ENCODE measurements at places on chromosomes 2 and 18.

DNA sequence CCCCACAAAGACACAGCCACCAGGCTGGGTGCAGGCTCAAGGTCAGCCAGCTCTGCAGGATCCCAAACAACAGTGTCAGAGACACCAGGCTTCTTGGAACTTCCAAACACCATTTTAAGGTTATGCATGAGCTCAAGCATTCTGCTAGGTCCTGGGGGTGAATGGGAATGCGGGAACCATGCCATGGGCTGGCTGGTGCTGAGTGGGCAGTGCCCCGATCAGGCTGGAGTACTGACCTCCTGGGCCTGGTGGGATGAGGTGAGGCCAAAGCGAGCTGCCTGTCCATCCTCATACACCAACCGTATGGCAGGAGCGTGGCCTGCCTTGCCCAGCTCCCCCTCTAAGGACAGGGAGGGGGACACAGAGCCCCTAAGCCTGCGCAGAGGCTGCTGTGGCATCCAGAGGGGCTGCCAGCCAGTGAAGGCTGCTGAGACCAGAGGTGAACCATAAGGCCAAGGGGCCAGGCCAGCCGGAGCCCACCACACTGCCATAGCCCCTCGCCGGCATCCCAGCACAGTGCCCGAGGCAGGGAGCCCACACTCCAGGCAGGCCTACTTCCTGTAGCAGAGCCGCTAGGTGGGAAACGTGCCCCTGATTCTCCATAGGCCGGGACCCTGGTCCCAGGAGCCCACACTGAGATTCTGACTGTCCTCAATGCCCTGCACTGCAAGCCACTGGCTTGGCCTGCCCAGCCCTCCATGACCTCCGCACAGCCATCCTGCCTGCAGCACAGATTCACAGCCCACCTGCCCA, 135.0 kb downstream of the HDAC4 start:
- DNase-seq = no peak

DNA sequence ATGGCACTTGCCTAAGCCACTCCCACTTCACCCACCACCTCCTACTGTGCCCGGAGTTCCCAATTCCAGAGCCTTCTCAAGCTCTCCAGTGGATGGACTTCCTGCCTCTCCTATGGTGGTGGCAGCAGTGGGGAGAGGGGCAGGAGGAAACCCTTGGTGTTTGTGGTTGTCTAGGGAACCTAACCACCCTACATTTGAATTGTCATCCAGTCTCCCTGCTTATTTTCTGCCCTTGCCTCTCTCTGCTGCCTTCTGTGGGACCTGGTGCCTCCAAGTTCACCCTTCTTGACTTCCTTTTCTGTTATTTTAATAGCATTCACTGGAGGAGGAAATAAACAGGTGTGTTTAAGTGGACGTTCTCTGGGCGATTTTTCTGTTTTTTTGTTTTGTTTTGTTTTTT, 50.0 kb upstream of the HPCAL1 start:
- no peak for DNase-seq

GRCh38 chr2:80151248-80151647, 153.3 kb downstream of the LRRTM1 start:
- DNase-seq = no peak

DNA sequence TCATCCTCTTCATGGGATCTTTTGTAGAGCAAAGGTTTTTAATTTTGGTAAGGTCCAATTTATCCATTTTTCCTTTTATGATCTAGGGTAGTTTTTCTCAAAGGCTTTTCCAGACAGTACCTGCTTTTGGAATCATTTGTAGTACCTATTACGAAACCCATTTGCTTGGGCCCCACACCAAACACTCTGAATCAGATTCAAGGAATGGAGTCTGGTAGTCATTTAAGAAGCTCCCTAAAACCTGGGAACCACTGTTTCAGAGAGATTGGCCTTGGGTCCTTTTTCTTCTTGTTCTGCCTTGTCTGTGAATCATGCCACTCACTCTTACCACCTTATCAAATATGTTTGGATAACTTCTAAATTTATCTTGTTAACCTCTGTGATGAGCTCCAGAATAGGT, 40.3 kb downstream of the OSBPL6 start:
- no peak for DNase-seq

GRCh38 chr18:76788571-76789317, 33.6 kb upstream of the ZNF236 start:
- DNase-seq = no peak

DNA sequence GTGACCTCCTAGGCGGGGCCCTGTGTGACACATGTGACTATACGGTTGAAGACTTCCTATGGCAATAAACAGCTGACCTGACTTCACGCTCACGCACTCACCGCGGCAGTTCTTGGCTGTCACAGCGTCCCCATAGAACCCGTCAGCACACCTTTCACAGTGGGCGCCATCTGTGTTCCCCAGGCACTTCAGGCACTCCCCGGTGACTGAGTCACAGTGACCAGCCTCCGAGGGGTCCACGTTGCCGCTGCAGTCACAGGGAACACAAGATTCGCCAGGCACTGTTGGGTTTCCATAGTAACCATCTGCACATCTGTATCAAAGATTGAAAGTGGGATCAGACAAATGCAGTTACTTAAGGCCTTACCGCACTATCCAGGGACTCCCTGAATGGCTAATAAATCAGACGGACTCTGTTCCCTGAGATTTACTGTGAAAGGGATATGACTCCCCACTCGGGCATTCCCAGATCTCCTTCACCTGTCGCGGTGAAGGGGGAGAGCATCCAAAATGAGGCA, 94.5 kb downstream of the LAMA1 start:
- DNase-seq = no peak

- DNase-seq = no peak
Observed at GRCh38 chr2:56812432-56812831, 628.6 kb downstream of the CCDC85A start.

GRCh38 chr2:216696751-216697560, 1.6 kb upstream of the IGFBP5 start:
- no peak for DNase-seq

GRCh38 chr2:200966770-200967169, 3.3 kb upstream of the ORC2 start:
- DNase-seq = no peak

DNA sequence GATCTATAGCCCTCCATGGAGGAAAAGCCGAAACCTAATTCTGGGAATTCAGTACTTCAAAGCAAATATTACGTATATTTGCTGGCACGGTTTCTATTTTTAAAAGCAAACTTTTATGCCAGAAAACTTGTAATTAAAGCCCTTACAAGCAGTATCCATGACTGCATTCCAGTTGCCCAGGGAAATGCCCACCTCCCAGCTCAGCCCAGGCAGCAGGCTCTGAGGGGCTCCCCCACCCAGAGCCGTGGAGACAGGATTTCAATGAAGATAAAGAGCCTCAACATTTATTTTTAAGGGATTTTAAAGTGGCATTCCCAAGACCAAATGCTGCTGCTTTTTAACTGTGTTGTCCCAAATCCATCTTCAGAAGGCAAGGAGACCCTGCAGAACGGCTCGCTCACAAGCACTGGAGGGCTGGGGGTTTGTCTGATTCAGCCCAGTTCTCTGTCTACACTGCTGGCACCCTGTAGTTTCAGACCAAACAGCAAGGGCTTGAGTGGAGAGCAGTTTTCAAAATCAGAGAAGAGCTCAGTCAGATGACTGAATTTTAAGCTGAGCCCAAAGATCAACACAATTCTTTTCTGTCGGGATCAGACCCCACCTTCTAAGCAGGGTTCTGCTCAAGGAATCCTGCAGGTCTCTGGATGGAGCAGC, 105.1 kb downstream of the KCNF1 start:
- DNase-seq = no peak

- DNase-seq = no peak
Observed at GRCh38 chr18:37242091-37242490, 323.5 kb downstream of the CELF4 start.

DNA sequence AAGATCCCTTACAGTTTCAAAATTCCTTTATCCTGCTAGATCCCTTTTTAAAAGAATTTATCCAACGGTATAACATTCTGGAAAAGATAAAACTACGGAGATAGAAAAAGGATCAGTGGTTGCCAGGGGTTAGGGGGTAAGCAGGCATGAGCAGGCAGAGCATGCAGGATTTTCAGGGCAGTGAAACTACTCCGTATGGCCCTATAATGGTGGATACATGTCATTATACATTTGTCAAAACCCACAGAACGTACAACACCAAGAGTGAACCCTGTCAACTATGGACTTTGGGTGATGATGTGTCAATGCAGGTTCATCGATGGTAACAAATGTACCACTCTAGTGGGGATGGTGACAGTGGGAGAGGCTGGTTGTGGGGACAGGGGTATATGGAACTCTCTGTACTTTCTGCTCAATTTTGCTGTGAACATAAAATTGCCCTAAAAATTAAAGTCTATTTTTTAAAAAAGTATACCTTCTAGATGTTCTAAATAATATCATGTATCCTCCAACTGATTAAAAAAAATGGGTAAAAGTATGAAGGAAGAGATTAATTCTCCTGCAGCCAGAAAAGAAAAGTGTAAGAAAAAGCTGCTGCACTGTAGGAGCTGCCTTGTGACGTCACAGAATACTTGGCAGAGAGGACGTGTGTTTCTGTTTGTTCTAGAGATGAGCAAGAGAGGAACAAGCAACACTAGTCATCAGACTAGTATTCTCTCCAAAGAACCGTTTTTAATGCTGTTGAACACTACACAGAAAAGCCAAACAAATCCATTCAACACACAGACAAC, 23.6 kb downstream of the ANKRD44 start:
- no peak for DNase-seq

GRCh38 chr2:127546797-127547196, 11.3 kb downstream of the MYO7B start:
- no peak for DNase-seq

GRCh38 chr2:70514612-70515055, 39.0 kb downstream of the TGFA start:
- no peak for DNase-seq
